ENCODE measurements at places on chromosomes 2 and 18.

- DNase-seq, result no peak
- H3K4me3 ChIP-seq, result no peak overlapping the region
- H3K27ac ChIP-seq, result no peak overlapping the region
- no peaks in the 10 kb centered on the region for H3K27me3 ChIP-seq
- no peaks in the 10 kb centered on the region for H3K36me3 ChIP-seq
Measured at GRCh38 chr18:58762781-58763171, 91.5 kb downstream of the MALT1 start.

DNA sequence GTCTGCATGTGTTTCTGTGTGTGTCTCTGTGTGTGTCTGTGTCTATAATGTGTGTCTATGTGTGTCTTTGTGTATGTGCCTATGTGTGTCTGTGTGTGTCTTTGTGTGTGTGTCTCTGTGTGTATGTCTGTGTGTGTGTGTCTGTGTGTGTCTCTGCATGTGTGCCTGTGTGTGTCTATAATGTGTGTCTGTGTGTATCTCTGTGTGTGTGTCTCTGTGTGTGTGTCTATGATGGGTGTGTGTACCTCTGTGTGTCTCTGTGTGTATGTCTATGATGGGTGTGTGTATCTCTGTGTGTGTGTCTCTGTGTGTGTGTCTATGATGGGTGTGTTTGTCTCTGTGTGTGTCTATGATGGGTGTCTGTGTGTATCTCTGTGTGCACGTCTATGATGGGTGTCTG is 126.2 kb upstream of the GPC1 start:
- no peaks in the 10 kb centered on the region for H3K4me1 ChIP-seq
- no peak overlapping the region for H3K27ac ChIP-seq
- no peak overlapping the region for H3K4me3 ChIP-seq
- H3K36me3 ChIP-seq, result no peaks in the 10 kb centered on the region
- DNase-seq, result no peak
- no peaks in the 10 kb centered on the region for H3K27me3 ChIP-seq

DNA sequence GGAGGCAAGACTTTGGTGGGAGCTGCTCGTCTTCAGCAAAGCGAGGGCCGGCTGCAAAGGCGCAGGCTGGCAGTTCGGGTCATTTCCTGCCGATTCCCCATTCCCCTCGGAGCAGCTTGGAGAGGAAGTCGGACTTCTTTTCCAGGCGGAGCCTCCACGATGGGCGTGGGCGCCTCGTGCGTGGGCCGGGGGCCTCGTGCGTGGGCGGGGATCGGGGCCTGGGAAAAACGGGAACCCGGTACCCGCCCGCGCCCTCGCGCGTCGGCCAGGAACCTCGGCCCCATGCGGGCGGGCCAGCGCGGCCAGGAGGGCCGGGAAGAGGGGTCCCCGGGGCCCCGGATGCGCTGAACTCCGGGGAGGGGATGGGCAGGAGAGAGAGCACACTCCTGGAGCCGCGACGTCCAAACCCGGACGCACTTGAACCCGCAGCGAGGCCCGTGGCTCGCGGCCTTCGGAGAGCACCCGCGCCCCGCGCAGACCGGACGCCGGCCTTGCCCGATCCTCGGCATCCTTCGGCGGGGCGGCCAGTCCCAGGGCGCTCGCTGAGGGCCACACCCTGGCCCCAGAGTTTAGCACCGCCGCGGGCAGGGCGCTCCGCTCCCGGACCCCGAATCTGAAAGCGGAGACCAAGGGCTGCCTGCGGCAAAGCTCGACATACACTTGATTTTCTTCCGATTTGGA is 368.4 kb downstream of the MTX2 start:
- no peaks in the 10 kb centered on the region for H3K36me3 ChIP-seq
- peak overlapping the region; percentile 46 for H3K4me3 ChIP-seq
- peak overlapping the region; percentile 87 for H3K27ac ChIP-seq
- H3K4me1 ChIP-seq, result no peaks in the 10 kb centered on the region

DNA sequence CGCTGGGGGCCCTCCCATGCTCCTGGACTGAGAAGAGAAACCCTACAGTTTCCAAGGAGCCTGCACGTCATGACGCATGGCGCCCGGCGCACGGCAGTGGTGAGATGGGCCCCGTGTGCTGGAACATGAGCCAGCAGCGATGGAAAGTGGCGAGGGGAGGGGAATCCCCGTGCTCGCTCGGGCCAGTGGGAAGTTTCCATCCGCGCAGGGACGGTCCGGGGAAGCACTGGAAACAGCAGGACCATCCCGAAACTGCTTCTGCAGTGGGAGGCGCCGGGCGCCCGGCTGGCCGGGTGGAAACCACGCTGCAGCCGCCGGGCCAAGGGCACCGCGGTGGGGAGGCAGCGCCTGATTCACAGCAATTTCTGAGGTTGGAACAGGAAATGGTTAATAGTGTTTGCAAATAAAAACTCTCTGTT is 4.9 kb upstream of the PDCD1 start:
- no peaks in the 10 kb centered on the region for H3K36me3 ChIP-seq
- peak overlapping the region; percentile 47 for H3K27ac ChIP-seq
- H3K4me3 ChIP-seq, result peak overlapping the region; percentile 8
- peaks cover 29% of the 10 kb centered on the region for H3K4me1 ChIP-seq
- H3K27me3 ChIP-seq, result no peaks in the 10 kb centered on the region

DNA sequence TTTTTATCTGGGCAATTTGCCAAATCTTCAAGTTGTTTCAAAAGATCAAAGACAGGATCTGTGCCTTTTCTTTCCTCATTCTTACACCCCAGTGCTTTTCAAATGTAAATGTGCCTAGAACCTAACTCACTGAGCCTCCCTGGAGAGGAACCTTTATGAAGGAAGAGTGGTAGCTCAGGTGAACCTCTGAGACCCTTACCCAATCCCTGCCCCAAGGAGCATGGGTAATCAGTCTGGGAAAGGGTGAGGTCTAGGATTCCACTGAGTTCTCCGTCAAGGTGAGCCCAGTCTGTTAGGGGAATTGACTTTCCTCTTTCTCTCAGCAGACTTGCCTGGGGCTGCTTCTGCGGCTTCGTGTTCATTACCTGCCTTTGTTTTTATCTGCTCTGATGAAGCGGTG is 88.1 kb upstream of the MAP4K4 start:
- no peaks in the 10 kb centered on the region for H3K36me3 ChIP-seq
- no peak for DNase-seq
- H3K4me1 ChIP-seq, result no peaks in the 10 kb centered on the region
- H3K27ac ChIP-seq, result no peak overlapping the region
- H3K27me3 ChIP-seq, result no peaks in the 10 kb centered on the region

- no peak for DNase-seq
- H3K27ac ChIP-seq, result no peak overlapping the region
- H3K4me3 ChIP-seq, result no peak overlapping the region
- H3K4me1 ChIP-seq, result no peaks in the 10 kb centered on the region
Measured at GRCh38 chr2:159066541-159067156, 98.2 kb downstream of the TANC1 start.

DNA sequence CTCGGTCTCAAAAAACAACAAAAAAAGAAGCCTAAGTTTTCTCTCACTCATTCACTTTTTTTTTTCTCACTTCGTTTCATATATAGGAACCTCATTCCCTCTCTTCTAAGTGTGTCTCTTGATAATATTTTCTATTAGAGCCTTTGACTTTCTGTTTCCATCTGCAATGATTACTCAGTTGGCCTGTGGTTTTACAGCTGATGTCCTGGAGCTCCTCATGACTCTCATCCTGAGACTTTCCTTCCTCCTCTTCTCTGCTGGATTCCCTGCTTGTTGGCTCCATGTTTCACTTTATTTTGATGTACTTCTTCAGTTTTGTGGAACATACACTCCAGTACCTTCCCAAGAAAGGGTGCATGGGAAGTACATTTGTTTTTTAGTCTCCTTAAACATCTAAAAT is 154.2 kb upstream of the GATA6 start:
- no peak for DNase-seq
- H3K4me3 ChIP-seq, result no peak overlapping the region
- H3K27me3 ChIP-seq, result no peaks in the 10 kb centered on the region
- no peaks in the 10 kb centered on the region for H3K4me1 ChIP-seq
- no peaks in the 10 kb centered on the region for H3K36me3 ChIP-seq

GRCh38 chr2:28377195-28377816 is 15.4 kb upstream of the FOSL2 start:
- H3K27me3 ChIP-seq, result no peaks in the 10 kb centered on the region
- no peak for DNase-seq
- peak overlapping the region; percentile 97 for H3K27ac ChIP-seq
- no peaks in the 10 kb centered on the region for H3K36me3 ChIP-seq
- no peaks in the 10 kb centered on the region for H3K4me1 ChIP-seq
- H3K4me3 ChIP-seq, result no peak overlapping the region

- peak overlapping the region; percentile 86 for H3K27ac ChIP-seq
- H3K36me3 ChIP-seq, result no peaks in the 10 kb centered on the region
- no peaks in the 10 kb centered on the region for H3K4me1 ChIP-seq
Measured at GRCh38 chr2:61763605-61764034, 90.2 kb downstream of the FAM161A start.
